ENCODE measurements at places on chromosomes 6 and 20. TPM values are rescaled to one million over a fixed set of nuclear protein-coding genes. Genes with fewer than 3 reads are reported as not detected.

Gene TRDN
- total RNA-seq = not detected

Gene SRXN1
- 57.1 TPM for total RNA-seq

Gene ISM1
- total RNA-seq = 6.4 TPM

Gene ADGRF4
- not detected for total RNA-seq

Gene GMNN
- total RNA-seq = 9.7 TPM

Gene TINAG
- total RNA-seq = not detected

GRCh38 chr6:30265181-30265580 lies 52.0 kb upstream of the TRIM26 start:
- H3K36me3 ChIP-seq = peaks cover 8% of the 10 kb centered on the region
- no peak overlapping the region for H3K27ac ChIP-seq
- no peak overlapping the region for H3K4me3 ChIP-seq
- H3K27me3 ChIP-seq = no peaks in the 10 kb centered on the region

GRCh38 chr20:24953209-24953575 lies 4.1 kb downstream of the CST7 start:
- no peaks in the 10 kb centered on the region for H3K4me1 ChIP-seq
- no peak for ATAC-seq
- no peak overlapping the region for H3K4me3 ChIP-seq
- H3K27me3 ChIP-seq = peaks cover 28% of the 10 kb centered on the region
- peaks cover 33% of the 10 kb centered on the region for H3K36me3 ChIP-seq

DNA sequence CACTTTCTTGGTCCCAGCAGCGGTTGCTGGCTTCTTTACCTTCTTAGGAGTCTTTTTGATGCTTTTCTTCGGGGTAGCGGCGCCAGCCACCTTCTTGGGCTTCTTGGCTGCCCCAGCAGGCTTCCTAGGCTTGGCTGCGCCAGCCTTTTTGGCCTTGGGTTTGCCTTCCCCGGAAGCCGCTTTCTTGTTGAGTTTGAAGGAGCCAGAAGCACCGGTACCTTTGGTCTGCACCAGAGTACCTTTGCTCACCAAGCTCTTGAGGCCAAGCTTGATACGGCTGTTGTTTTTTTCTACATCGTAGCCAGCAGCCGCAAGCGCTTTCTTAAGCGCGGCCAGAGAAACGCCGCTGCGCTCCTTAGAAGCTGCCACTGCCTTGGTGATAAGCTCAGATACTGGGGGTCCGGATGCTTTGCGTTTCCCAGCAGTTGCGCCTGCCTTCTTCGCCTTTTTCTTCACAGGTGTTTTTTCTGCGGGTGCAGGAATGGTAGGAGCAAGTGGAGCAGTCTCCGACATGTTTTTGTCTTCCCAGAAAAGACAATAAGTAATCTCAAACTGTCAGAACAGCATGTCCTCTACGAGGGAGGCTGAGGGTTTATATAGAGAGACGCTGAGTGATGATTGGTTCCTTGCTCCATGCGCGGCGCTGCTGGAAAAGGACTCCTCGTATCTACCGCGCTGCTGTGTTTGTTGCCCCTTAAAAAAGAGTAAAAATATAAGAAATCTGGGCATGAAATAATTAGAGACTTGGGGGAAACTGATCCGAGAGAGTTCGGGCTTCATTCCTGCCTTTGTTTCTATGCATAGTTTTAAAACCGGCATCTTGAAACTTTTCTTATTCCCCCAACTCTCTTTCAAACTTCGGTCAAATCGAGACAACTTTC lies 130.3 kb upstream of the BTN3A2 start:
- H3K4me1 ChIP-seq = peaks cover 26% of the 10 kb centered on the region
- peak; percentile 84 for ATAC-seq
- peaks cover 94% of the 10 kb centered on the region for H3K27me3 ChIP-seq
- H3K4me3 ChIP-seq = peak overlapping the region; percentile 54
- peak overlapping the region; percentile 83 for H3K27ac ChIP-seq
- no peaks in the 10 kb centered on the region for H3K36me3 ChIP-seq

GRCh38 chr20:22070610-22071058 lies 365.2 kb downstream of the PAX1 start:
- H3K4me3 ChIP-seq = no peak overlapping the region
- no peaks in the 10 kb centered on the region for H3K36me3 ChIP-seq
- H3K4me1 ChIP-seq = no peaks in the 10 kb centered on the region
- ATAC-seq = no peak
- H3K27ac ChIP-seq = no peak overlapping the region
- no peaks in the 10 kb centered on the region for H3K27me3 ChIP-seq

DNA sequence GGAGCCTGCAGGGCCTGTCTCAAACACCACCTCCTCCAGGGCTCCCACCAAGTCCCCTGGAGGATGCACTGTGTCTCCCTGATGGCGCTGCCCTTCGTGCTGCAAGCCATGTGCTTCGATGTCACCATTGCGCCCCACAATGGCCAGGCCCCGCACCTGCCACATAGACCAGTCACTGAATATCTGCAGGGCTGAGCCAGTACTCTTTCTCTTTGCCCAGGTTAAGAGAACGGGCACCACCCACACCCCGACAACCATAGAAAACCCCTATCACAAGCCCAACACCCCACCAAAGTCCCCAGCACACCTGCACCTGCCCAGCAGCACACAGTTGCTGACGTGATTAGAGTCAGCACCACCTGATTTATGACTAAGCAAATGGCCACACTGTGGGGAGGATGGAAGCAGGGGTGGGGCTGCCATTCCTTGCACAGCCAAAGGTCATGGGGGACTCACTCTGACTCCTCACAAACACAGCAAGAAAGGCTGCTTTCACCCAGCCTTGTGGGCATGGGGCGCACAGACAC lies 104.3 kb downstream of the SLC23A2 start:
- peaks cover 17% of the 10 kb centered on the region for H3K4me1 ChIP-seq
- no peak overlapping the region for H3K4me3 ChIP-seq

- no peak for ATAC-seq
- H3K27me3 ChIP-seq = peaks cover 12% of the 10 kb centered on the region
- no peak overlapping the region for H3K4me3 ChIP-seq
- H3K36me3 ChIP-seq = no peaks in the 10 kb centered on the region
- no peaks in the 10 kb centered on the region for H3K4me1 ChIP-seq
These were observed 28.9 kb upstream of the CD83 start for GRCh38 chr6:14088600-14089192.

DNA sequence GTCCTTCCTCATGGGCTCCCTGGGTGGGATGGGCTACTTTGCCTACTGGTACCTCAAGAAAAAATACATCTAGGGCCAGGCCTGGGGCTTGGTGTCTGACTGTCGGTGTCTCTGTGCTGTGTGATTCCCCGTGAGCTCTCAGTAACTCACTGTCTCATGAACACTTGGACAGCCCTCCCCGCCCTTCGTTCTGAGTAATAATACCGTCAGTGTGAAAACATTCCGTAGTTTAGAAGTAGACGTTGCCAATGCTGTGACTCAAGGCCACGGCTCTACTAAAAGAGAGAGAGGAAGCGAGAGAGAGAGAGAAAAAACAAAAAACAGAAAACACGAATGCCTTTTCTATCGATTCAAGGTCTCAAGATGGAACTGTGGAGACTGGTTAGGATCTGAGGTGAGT lies 31.8 kb downstream of the FITM2 start:
- no peaks in the 10 kb centered on the region for H3K27me3 ChIP-seq
- no peak overlapping the region for H3K27ac ChIP-seq
- no peak for ATAC-seq
- H3K4me3 ChIP-seq = no peak overlapping the region

GRCh38 chr6:168948990-168949531 lies 304.6 kb downstream of the THBS2 start:
- no peak for ATAC-seq
- no peak overlapping the region for H3K4me3 ChIP-seq
- no peaks in the 10 kb centered on the region for H3K27me3 ChIP-seq
- H3K4me1 ChIP-seq = peaks cover 5% of the 10 kb centered on the region
- peak overlapping the region; percentile 46 for H3K27ac ChIP-seq
- no peaks in the 10 kb centered on the region for H3K36me3 ChIP-seq

GRCh38 chr6:105545228-105545920 lies 142.5 kb upstream of the PREP start:
- H3K36me3 ChIP-seq = no peaks in the 10 kb centered on the region
- H3K4me3 ChIP-seq = no peak overlapping the region
- H3K27ac ChIP-seq = no peak overlapping the region
- ATAC-seq = no peak

GRCh38 chr20:1900321-1900801 lies 5.2 kb downstream of the SIRPA start:
- no peaks in the 10 kb centered on the region for H3K27me3 ChIP-seq
- peaks cover 7% of the 10 kb centered on the region for H3K4me1 ChIP-seq
- peak overlapping the region; percentile 39 for H3K27ac ChIP-seq
- peaks cover 14% of the 10 kb centered on the region for H3K36me3 ChIP-seq
- ATAC-seq = peak; percentile 58
- no peak overlapping the region for H3K4me3 ChIP-seq

- no peak overlapping the region for H3K4me3 ChIP-seq
- no peaks in the 10 kb centered on the region for H3K36me3 ChIP-seq
These were observed 104.0 kb upstream of the EPHA7 start for GRCh38 chr6:93523365-93523764.
